ENCODE measurements at places on chromosomes 2 and 18. TPM values are rescaled to one million over a fixed set of nuclear protein-coding genes. Genes with fewer than 3 reads are reported as not detected.

GRCh38 chr2:31483246-31483645, 68.7 kb upstream of the XDH start:
- no peak overlapping the region for H3K27ac ChIP-seq
- no peaks in the 10 kb centered on the region for H3K4me1 ChIP-seq
- no peaks in the 10 kb centered on the region for H3K27me3 ChIP-seq
- H3K36me3 ChIP-seq = no peaks in the 10 kb centered on the region

DNA sequence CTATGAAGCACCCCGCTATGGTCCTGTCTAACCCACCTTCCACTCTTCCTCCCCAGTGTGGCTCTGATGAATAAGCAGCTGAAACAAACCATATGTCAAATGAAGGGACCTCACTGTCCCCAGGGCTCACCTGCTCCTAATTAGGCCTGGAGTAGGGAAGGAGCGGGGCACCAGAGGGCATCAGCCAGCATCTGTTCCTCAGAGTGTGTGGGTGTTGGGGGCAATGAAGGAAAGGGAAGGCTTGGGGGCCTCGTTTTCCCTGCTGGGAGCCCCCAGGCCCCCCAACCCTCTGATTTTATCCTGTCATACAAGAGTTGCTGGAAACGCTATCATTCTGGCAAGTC, 274.7 kb downstream of the HAUS1 start:
- no peaks in the 10 kb centered on the region for H3K36me3 ChIP-seq
- H3K27ac ChIP-seq = no peak overlapping the region
- H3K27me3 ChIP-seq = no peaks in the 10 kb centered on the region
- DNase-seq = no peak

Gene MPV17
- total RNA-seq = 48.1 TPM

GRCh38 chr2:26550276-26551015, 72.5 kb upstream of the OTOF start:
- H3K36me3 ChIP-seq = no peaks in the 10 kb centered on the region
- H3K4me1 ChIP-seq = no peaks in the 10 kb centered on the region
- H3K4me3 ChIP-seq = no peak overlapping the region
- DNase-seq = peak; percentile 21
- no peaks in the 10 kb centered on the region for H3K27me3 ChIP-seq

GRCh38 chr2:67881816-67882215, 181.0 kb downstream of the C1D start:
- no peak for DNase-seq
- H3K4me3 ChIP-seq = no peak overlapping the region
- H3K36me3 ChIP-seq = no peaks in the 10 kb centered on the region
- H3K27ac ChIP-seq = no peak overlapping the region
- H3K27me3 ChIP-seq = no peaks in the 10 kb centered on the region

- no peak overlapping the region for H3K4me3 ChIP-seq
- H3K4me1 ChIP-seq = peaks cover 34% of the 10 kb centered on the region
- no peaks in the 10 kb centered on the region for H3K27me3 ChIP-seq
- H3K36me3 ChIP-seq = no peaks in the 10 kb centered on the region
- no peak for DNase-seq
- no peak overlapping the region for H3K27ac ChIP-seq
Observed at GRCh38 chr2:98165516-98166071, 78.6 kb downstream of the VWA3B start.

GRCh38 chr2:229099231-229099630, 171.9 kb downstream of the PID1 start:
- no peak overlapping the region for H3K4me3 ChIP-seq
- no peaks in the 10 kb centered on the region for H3K4me1 ChIP-seq
- no peaks in the 10 kb centered on the region for H3K36me3 ChIP-seq
- no peak for DNase-seq
- no peaks in the 10 kb centered on the region for H3K27me3 ChIP-seq

Gene MAPRE3
- 7.8 TPM for total RNA-seq

DNA sequence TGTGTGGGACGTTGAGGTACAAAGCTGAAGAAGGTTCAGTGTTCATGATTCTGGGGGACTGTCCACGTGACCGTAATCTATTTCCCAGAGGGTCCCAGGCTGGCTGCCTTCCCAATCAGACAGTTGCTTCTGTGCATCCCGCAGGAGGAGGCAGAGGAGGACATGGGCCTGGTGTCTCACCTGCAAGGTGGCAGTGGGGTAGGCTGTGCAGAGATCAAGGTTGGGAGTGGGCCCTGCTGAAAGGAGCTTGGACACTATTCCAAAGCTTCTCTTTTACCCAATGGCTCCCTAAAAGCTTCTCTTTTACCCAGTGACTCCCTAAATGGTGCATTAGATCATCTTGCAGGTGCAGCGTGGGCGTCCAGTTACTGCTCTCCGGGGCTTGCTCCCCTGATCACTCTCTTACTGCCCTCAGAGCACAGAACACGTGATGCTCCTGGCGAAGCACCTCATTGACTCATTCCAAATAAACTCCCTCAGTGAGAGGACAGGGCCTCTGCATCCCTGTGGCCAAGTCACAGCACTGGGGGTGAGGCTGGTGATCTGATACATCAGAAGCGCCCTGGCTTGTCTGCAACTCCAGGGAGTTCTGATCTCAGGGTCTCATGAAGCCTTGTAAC, 41.5 kb downstream of the RNF144A start:
- H3K27me3 ChIP-seq = no peaks in the 10 kb centered on the region
- H3K4me3 ChIP-seq = no peak overlapping the region
- H3K4me1 ChIP-seq = peaks cover 16% of the 10 kb centered on the region
- no peak for DNase-seq

- no peak overlapping the region for H3K4me3 ChIP-seq
- H3K4me1 ChIP-seq = no peaks in the 10 kb centered on the region
- DNase-seq = no peak
Observed at GRCh38 chr2:24024018-24024417, 14.1 kb downstream of the MFSD2B start.

Gene PIAS2
- total RNA-seq = 30.7 TPM

- peak; percentile 40 for DNase-seq
- no peak overlapping the region for H3K27ac ChIP-seq
- H3K4me1 ChIP-seq = no peaks in the 10 kb centered on the region
- H3K27me3 ChIP-seq = no peaks in the 10 kb centered on the region
- no peaks in the 10 kb centered on the region for H3K36me3 ChIP-seq
Observed at GRCh38 chr2:128775914-128776285, 457.2 kb upstream of the HS6ST1 start.

DNA sequence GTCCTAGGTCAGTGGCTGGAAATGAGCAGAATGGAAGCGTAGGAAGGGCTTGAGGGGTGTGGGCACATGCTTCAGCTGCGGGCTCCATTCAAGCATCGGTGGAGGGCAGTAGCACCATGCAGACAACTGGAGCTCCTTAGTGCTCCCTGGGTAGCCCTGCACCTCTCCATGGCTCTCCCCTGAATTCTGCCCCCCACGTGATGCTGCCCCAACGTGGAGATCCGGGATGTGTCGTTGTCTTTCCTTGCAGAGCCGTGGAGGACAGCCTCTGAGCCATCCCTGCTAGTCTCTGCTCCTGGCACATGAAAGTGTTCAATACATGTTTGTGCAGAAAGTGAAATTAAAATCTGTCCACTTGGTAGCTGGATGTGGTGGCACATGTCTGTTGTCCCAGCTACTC, 94.5 kb downstream of the SH3RF3 start:
- H3K27ac ChIP-seq = no peak overlapping the region
- no peak overlapping the region for H3K4me3 ChIP-seq

GRCh38 chr18:1253827-1254226, 349.2 kb downstream of the ADCYAP1 start:
- H3K27ac ChIP-seq = no peak overlapping the region
- no peaks in the 10 kb centered on the region for H3K4me1 ChIP-seq
- H3K36me3 ChIP-seq = no peaks in the 10 kb centered on the region

GRCh38 chr18:67285583-67285982, 230.9 kb downstream of the DSEL start:
- H3K4me1 ChIP-seq = no peaks in the 10 kb centered on the region
- no peak overlapping the region for H3K4me3 ChIP-seq
- H3K27ac ChIP-seq = no peak overlapping the region
- no peak for DNase-seq

- no peak overlapping the region for H3K4me3 ChIP-seq
- H3K4me1 ChIP-seq = no peaks in the 10 kb centered on the region
- no peaks in the 10 kb centered on the region for H3K27me3 ChIP-seq
- no peak for DNase-seq
- H3K36me3 ChIP-seq = no peaks in the 10 kb centered on the region
Observed at GRCh38 chr2:190267302-190267701, 52.3 kb downstream of the HIBCH start.

- no peaks in the 10 kb centered on the region for H3K4me1 ChIP-seq
- no peaks in the 10 kb centered on the region for H3K36me3 ChIP-seq
- no peak overlapping the region for H3K4me3 ChIP-seq
Observed at GRCh38 chr2:138621139-138621538, 119.6 kb downstream of the SPOPL start.

DNA sequence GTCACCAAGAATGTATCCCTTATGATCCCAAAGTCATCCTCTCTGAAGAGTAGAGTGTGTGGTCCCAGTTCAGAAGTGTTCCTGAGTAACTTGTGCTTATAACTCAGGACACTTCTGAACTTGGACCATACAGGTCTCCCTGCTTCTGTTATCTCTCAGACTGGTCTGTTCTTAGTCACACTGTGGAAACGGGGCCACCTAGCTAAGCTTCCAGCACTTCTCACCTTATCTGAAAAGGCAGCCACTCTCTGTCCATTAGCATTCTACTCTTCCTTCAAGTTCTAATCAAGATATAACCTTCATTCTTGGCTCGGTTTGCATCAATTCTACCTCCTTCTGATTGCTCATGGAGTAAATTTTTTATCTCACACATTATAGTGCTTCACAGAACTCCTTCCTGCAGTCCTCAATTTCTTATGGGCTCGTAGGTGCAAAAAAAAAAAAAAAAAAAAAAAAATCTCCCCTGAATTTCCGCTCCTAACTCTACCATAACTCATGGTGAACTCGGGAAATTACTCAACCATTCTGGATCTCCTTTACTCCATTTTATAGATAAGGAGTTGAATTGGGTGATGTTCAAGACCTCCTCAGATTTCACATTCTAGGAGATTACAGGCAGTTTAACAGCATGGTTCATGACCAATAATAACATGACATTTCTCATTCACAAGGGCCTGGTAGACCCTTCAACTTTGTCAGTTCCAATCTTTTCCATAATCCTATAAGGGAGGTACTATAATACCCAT, 108.4 kb downstream of the TACR1 start:
- H3K4me3 ChIP-seq = no peak overlapping the region
- no peaks in the 10 kb centered on the region for H3K27me3 ChIP-seq
- H3K4me1 ChIP-seq = no peaks in the 10 kb centered on the region

DNA sequence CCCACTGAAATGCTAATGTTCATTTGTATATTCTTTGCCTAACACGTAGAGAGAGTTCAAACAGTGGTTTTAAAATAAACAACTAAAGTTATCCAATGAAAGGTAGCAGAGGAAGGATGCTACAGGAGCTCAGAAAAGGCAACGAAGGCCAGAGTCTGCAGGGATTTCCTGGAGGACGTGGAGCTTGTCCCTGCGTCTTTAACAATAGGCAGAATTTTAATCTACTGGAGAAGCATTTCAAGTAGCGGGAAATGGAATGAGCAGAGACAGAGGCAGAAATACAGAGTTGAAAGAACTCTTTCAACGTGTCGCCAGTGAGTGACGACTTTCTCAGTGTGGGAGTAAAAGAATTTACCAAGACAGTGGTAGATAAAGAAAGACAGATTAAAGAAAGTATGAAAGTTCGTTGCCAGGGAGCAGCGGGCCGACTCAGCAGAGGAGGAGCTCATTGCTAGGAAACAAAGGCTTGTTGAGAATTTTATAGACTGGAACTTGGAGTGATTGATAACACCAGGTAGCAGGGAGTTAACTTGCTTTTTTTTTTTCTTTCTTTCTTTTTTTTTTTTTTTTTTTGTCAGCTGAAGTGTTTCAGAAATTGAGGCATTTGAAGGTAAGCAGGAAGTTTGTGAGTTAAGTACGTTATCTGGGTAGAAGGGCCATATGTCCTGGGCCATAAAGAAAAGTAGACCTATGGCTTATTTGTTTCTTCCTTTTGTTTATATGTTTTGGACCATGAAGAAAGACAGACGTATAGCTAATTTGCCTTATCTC, 625 bp upstream of the NBAS start:
- H3K27me3 ChIP-seq = no peaks in the 10 kb centered on the region
- H3K4me1 ChIP-seq = peaks cover 15% of the 10 kb centered on the region
- peak overlapping the region; percentile 90 for H3K4me3 ChIP-seq
- H3K36me3 ChIP-seq = no peaks in the 10 kb centered on the region

Gene UGT1A10
- not detected for total RNA-seq

Gene CHRND
- total RNA-seq = not detected

Gene GRB14
- total RNA-seq = 19.8 TPM

Gene ANKRD62
- total RNA-seq = not detected

DNA sequence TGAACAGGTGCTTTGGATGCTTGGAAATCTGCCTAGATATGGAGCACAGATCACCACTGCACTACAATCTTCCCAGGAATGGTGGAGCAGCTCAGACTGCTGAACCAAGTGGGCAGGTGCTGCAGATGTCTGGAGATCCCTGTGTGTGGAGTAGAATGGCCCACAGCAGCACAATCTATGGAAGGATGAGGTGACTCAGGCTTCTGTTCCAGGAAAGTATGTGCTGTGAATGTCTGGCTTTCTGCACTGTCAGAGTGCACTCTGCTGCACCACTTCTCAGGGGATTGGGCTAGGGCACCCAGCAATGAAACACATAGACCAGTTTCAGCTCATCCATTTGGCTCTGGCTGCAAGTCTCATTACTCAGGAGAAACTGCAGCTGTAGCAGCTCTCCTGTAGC, 865.4 kb upstream of the NXPH2 start:
- no peak overlapping the region for H3K27ac ChIP-seq
- no peaks in the 10 kb centered on the region for H3K4me1 ChIP-seq
- no peak for DNase-seq
- no peaks in the 10 kb centered on the region for H3K36me3 ChIP-seq
- no peak overlapping the region for H3K4me3 ChIP-seq

- H3K27ac ChIP-seq = no peak overlapping the region
- H3K4me3 ChIP-seq = no peak overlapping the region
- no peaks in the 10 kb centered on the region for H3K27me3 ChIP-seq
- no peak for DNase-seq
- no peaks in the 10 kb centered on the region for H3K4me1 ChIP-seq
Observed at GRCh38 chr2:156841321-156841720, 405.1 kb downstream of the GPD2 start.

GRCh38 chr2:215787025-215787424, 226.3 kb downstream of the MREG start:
- no peak overlapping the region for H3K4me3 ChIP-seq
- peaks cover 49% of the 10 kb centered on the region for H3K4me1 ChIP-seq
- H3K27me3 ChIP-seq = no peaks in the 10 kb centered on the region
- H3K36me3 ChIP-seq = no peaks in the 10 kb centered on the region
- no peak for DNase-seq

- DNase-seq = peak; percentile 39
- H3K4me3 ChIP-seq = no peak overlapping the region
- H3K4me1 ChIP-seq = no peaks in the 10 kb centered on the region
- H3K27ac ChIP-seq = no peak overlapping the region
Observed at GRCh38 chr2:70705160-70705850, 62.7 kb downstream of the ADD2 start.

DNA sequence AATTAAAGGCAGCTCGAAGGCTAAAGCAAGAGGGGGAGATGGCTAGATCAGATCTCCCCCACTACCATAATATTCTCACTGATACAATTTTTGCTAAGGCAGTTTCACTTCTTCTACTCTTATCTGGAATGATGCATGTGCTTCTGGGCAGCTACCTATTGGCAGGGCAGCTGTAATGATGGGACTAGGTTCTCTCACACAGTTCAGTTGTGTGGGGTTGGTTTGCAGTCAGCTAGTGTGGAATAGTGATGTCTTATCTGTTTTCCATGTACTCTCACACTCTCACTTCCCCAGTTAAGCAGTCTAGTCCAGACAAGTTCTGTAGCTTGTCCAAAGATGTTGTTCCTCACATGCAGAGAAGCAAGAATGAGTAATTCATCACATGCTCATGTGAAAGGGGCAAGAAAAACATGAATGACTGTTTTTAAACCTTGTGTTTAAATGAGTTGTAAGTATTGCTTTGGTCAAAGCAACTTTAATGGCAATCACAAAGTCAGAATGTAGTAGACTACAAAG, 836.1 kb downstream of the CBLN2 start:
- no peak overlapping the region for H3K4me3 ChIP-seq
- H3K36me3 ChIP-seq = no peaks in the 10 kb centered on the region
- no peaks in the 10 kb centered on the region for H3K27me3 ChIP-seq
- no peak overlapping the region for H3K27ac ChIP-seq
- no peaks in the 10 kb centered on the region for H3K4me1 ChIP-seq
